Left ventricle myocardium inferior (tissue), 1 donor: ENCODE measurements at places on chromosomes 16 and 17. TPM values are rescaled to one million over a fixed set of nuclear protein-coding genes. Genes with fewer than 3 reads are reported as not detected.
A peak's percentile ranks its signal among the peaks of the same experiment; 100 is the strongest.

DNA sequence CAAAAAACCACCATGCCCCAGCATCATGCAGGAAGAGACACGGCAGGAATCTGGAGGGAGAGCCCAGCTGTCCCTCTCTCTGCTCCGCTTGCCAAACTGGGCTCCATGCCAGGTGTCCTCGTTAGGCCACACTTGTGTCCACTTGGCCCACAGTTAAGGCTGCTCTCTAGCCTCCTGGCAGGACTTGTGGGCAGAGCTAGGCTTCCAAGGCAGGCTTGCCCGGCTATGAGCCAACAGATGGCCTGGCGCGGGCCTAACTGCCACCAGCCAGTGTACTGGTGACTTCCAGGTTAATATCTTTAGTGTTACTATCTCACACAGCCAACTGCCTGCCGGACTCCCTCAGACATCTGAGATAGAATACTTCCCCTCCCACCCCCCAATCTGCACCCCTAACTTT, 10.6 kb downstream of the ATP6V0D1 start:
- peak; percentile 91 for DNase-seq

- DNase-seq, result peak; percentile 75
These were observed at the start of gene RIPOR1 for GRCh38 chr16:67528222-67528869. RIPOR1 (plus strand) TSS chr16:67528829; CDS start chr16:67538447, 9,618 bp downstream.

Gene KRTAP1-5
- not detected for total RNA-seq

GRCh38 chr16:53480394-53480793, 22.6 kb downstream of the AKTIP start:
- DNase-seq, result no peak

DNA sequence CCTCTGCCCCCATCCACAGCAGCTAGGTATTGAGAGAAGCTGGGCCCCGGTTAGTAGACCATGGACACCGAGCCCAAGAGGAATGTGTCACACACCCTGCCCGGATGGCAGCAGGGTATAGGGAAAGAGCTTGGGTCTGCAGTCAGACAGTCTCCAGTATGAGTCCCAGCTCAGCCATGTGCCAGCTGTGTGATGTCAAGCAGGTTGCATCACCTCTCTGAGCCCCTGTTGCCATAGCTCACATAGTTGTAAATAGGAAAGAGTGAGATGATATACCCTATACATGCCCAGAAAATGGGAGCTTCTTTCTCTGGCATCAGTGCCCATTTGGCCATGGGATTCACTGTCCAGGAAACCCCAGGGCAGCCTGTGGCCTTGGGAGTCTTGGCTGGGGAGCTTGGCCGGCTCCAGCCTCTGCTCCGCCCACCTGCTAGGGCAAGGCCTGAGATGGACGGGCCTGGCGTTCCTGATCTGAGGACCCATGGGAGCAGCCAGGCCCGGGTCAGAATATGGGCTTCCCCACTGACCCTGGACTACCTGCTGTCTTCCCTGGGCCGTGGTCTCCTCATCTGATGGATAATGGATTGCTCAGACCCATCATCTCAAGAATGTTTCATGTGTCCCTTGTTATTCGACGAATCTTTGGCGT, 13.2 kb downstream of the CD300LG start:
- DNase-seq, result no peak
